ENCODE measurements at places on chromosomes 2 and 18.

DNA sequence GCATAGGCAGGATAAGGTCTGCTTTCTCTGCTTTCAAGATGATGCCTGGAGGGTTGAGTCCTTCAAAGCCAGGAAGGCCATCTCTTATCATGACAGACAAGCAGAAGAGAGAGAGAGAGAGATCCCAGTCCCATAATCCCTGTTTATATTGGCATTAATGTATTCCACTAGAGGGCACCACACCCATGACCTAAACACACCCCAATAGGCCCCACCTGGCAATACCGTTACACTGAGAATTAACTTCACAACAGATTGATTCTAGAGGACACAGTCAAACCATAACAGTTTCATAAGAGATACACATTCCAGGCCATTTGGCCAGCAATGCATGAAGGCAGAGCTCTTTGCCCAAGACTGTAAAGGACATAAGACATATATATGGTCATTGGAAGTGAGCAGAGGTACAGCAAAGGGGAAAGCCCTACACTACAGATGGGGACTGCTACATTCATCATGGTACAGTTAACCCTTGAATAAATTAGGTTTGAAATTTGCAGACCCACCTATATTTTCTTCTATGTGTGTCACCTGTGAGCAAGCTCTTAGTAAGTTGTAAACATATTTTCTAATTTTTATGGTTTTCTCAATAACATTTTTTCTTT, 1516.1 kb downstream of the RPIA start:
- peak; percentile 5 for DNase-seq

- DNase-seq: no peak
Observed at GRCh38 chr2:225164401-225165050, 122.3 kb upstream of the DOCK10 start.

GRCh38 chr2:9310377-9310776, 103.8 kb downstream of the ASAP2 start:
- DNase-seq: no peak

- DNase-seq: peak; percentile 24
Observed at GRCh38 chr2:186717320-186718007, 23.6 kb downstream of the FAM171B start.

- DNase-seq: no peak
Observed at GRCh38 chr18:47206945-47207637, 30.9 kb upstream of the IER3IP1 start.

- DNase-seq: no peak
Observed at GRCh38 chr2:86052676-86053075, 53.0 kb downstream of the POLR1A start.

DNA sequence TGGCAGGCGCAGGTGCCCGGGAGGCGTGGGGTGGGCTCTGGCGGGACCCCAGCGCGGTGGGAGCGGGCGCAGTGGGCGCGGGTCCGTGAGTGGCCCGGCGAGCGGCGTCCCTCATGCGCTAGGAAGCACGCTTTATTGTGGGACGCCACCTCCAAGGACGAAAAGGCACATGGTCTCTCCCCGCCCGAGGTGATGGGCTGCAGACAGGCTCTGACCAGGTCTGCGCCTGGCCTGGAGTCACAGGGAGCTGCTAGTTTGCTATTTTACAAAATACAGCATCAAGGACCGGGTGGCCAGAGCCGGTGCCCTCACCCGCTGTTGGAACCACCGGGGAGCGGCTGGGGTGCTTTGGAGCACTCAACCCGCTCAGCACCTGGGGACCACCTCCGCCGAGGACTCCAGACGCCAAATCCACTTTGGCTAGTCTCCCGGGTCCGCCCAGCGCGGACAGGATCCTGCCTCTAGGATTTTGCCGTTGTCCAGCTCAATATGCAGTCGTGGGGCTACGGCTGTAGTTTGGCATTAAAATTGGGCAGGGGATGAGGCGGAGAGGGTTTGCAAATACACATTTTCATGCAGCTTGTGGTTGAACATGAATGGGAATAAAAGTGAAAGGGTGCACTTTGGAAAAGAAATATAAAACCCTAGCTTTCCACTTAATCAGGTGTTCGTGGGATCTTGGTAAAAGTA, 65.4 kb downstream of the LRRFIP1 start:
- DNase-seq: no peak

DNA sequence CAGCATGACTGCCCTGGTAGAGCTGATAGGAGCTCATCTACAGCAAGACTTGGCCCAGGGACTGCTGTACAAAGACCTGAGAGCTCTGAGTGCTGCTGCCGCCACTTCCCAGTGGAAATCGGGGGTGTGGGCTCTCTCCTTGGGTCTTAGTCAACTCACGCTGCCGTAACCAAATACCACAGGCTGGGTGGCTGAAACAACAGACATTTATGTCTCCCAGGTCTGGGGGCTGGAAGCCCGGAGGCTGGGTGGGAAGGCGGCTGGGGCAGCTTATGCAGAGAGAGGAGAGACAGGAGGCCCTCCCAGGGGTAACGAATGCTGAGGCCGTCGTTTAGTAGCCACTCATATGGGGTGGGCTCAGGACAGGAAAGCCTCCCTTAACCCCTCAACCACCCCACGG, 15.4 kb upstream of the MAL start:
- no peak for DNase-seq

DNA sequence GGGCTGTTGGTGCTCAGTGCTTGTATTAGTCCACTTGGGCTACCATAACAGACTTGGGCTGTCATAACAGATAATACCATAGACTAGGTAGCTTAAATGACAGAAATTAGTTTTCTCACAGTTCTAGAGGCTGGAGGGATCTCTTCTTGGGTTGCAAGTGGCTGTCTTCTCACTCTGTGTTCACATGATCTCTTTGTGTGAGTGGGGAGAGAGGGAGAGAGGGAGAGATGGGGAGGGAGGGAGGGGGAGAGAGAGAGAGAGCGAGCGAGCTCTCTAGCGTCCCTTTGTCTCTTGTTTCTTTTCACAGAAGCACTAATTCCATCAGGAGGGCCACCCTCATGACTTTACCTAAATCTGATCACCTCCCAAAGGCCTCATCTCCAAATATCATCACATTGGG, 4.5 kb upstream of the XRCC5 start:
- no peak for DNase-seq

DNA sequence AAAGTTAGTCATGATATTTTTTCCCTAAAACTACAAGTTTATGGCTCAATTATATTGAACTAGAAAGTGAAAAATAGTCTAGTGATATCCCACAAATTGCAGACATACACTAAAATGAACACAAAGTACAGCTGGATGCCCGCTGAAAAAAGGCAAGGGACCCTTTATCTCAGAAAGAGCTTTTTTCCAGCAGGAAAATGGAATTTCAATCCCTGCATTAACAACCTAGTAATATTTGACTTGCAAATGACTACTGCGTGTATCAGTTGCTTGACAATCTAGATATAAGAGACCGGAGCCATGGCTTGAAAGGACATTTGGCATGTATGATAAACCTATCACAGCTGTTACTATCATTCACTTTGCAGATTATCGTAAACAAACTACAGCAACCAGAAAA, 49.1 kb downstream of the LRPPRC start:
- DNase-seq: no peak

DNA sequence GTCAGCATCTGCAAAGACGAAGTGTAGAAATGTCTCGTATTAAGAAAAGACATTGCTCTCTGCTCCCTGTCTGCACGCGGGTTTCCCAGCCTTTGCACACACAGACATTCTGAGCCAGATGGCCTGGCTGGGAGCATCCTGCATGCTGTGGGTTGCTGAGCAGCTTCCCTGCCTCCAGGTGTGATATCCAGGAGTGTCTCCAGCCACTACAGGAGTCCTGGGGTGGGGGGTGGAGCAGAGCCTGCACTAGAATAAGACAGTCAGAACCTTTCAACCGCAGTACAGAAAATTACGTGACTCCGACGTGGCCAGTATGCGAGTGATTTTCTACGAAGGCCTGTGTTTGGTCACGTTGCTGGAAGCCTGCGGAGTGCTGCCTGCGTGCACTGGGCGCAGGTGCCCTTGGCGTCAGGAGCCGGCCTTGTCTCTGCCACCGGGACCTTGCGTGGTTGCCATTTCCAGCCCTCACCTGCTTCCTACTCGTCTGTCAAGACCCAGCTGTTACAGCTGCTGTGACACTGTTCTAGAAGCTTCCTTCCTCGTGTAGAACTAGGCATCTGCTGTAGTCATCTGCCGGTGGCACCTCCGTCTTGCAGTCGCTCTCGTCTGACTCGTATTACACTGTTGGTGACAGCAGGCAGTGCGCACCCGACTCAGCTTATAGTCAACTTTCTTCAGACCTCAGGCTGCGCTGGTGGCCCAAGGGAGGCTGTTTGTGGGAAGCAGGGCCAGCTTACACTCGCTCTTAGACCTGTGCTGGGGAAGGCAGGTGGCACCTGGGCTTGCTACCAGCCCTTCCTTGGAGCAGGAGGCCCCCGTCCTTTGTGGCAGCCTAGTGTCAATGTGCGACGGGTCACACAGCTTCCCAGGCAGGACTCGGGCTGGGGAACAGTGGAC, 11.2 kb downstream of the CTDP1 start:
- no peak for DNase-seq

GRCh38 chr2:85235281-85235680, 92.5 kb downstream of the TGOLN2 start:
- no peak for DNase-seq

DNA sequence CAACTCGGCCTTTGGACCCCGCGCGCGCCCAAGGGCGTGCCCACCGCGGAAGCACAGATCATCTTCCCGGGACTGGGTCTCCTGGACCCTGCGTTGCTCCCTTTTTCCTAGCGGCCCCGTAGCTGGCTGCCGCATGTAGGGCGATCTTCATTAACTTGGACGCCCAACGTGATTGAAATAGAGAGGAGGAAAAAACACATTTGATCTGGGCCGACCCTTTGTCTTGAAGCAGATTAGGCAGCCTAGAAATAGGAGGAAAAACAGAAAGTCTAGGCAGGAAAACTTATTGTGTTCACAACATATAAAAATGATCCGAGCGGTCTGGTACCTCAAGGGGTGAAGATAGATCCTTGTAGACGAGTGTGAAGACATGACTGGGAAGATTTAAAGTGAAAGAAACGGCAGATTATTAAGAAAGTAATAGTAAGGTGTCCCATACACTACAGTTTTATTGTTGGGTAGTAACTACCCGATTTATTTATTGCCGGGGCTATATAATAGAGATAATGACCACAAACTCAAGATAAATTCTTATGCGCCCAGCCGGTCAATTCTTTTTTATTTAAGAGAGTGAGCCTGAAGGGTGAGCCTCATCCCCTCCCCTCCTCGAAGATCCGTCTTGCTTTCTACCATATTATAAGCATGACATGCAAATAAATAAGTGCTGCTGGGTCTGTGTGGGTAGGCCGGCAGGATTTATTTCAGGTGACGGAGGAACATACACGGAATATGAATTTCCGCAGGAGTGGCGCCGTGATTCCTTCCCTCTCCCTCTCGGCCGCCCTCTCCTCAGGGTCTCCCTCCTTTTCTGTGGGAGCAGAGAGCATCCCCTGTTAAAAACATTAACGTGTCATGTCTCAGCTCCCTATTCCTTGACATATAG, 147.4 kb downstream of the MEIS1 start:
- DNase-seq: no peak

DNA sequence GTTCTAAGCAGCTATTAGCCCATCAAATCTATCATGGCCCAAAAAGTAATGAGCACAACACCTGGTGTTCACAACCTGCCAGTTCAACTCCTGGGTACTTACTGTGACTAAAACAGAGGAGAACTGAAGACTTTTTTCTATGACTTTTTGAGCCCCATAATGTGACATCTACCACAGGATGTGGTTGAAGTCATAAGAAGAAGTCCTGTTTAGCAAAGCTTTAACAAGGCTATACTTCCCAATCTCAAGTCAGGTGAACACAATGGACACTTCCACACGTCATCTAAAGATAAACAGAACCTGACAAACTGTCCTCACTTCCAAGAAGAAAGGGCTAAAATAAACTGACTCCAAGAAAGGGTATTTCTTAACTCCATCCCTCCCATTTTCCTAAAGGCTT, 138.8 kb downstream of the ATAD2B start:
- DNase-seq: no peak

- no peak for DNase-seq
Observed at GRCh38 chr2:22817197-22817596, 567.8 kb upstream of the KLHL29 start.

DNA sequence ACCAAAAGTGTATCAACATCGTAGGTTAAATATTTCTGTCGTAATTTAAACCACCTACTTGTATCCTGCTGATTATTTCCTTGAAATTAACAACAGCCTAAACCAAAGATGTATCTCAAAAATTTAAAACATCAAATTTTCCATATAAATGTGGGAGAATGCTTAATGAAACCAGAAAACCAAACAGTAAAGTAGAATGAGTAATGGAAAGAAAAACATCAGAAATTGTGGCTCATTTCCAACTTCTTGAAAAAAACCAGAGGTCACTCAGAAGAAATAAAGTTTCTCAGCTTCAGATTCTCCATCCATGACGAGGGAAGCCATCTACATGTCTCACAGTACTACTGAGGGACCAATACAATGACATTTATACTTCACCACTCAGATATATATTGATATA, 296.5 kb downstream of the NOL4 start:
- peak; percentile 8 for DNase-seq

DNA sequence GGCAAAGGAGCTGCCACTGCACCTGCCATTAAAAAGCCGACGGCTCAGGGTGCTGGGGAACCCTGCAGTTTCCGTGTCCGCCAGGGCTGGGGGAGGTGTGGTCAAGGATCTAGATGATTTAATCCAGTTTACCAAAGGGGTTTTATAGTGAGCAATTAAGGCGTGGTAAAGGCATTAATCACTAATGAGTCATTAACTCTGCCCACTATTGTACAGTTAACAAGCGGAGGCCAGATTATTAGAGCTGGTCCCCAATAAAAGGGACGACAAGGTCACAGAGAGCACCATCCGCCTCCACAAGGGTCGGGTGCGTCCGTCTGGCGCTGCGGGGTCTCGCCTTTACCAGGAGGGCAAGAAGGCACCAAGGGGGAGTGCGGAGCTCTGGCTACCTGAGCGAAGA, 9.6 kb downstream of the RAX start:
- no peak for DNase-seq

- peak; percentile 46 for DNase-seq
Observed at GRCh38 chr2:223868005-223868404, 30.6 kb upstream of the AP1S3 start.

DNA sequence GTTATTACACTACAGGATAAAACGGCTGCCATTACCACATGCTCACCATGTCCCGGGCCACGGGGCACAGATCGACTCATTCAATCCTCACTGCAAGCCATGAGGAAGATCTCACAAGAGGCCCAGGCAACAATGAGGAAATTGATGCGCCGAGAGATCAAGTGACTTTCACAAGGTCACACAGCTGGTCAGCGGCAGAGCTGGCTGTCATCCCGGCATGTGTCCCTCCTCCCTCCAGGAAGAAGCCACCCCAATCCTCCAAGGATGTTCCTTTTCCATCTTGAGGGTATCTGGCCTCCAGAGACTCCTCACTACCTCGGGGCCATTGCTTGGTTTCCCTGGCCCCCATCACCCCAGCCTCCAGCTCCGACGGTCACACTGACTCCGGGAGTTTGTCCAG, 65.3 kb upstream of the GLI2 start:
- DNase-seq: no peak

- DNase-seq: no peak
Observed at GRCh38 chr2:45267062-45267792, 258.0 kb upstream of the SIX2 start.

- no peak for DNase-seq
Observed at GRCh38 chr18:6486764-6487426, 72.2 kb upstream of the L3MBTL4 start.

Measured in NCI-H446 (cell line).